CD8-positive, alpha-beta T cell (primary cell): ENCODE measurements at places on chromosomes 7 and 10.

GRCh38 chr10:11294831-11295450, 277.3 kb downstream of the CELF2 start:
- DNase-seq: no peak

DNA sequence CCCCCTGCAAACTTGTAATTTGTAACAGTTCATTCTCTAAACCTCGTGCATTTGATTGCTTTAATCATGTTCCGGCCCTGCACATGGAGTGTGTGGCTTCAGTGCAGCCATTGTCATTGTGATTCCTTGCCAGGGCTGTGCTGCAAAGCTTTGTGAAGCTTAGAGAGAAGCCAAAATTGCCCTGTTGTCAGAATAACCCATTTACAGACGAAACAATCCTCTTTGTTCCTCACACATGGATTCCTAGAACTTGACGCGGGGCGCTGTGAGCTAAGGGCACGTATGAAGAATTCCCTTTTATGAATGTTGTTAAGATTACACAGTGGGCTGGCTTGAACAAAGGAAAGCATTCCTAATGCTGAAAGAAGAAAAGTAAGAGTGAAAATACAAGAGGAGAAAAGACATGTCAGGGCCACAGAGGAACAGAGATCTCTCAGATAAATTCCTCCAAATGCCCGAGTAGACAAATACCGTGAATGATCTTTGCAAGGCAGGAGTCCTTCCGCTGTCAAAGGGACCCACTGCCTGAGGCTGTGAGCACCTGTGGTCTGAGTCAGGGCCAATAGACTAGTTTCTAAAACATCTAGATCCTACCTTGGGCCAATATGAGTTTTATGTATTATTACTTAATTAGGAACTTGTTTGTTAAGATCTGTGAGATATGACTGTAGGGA, 205.4 kb upstream of the C7orf33 start:
- DNase-seq: no peak

DNA sequence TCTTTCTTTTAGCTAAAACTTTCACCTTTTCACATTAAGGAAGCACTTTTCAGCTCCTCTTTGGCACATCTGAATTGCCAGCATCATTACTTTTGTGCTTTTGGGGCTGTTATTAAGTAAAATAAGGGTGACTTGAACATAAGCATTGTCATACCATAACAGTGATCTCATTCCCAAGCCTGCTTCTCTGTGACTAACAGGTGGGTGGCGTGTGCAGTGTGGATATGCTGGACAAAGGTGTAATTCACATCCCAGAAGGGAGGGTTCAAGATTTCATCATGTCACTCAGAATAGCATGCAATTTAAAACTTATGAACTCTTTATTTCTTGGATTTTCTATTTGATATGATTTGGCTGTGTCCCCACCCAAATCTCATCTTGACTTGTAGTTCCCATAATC, 517.4 kb upstream of the MKI67 start:
- no peak for DNase-seq

DNA sequence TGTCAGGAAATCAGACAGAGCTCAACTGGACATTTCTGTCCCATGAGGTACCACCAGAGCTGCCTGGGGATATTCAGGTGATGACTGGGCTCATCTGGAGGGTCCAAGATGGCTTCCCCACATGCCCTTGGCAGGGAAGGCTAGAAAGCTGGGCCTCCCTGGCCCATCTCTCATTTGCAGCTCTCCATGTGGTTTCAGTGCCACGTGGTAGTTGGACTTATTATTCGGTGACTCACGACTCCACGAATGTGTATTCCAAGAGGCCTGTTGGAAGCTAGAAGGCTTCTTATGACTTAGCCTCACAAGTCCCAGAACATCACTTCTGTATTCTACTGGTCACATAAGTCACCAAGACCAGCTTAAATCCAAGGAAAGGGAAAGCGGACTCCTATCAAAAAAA, 22.8 kb downstream of the NSMCE4A start:
- no peak for DNase-seq

DNA sequence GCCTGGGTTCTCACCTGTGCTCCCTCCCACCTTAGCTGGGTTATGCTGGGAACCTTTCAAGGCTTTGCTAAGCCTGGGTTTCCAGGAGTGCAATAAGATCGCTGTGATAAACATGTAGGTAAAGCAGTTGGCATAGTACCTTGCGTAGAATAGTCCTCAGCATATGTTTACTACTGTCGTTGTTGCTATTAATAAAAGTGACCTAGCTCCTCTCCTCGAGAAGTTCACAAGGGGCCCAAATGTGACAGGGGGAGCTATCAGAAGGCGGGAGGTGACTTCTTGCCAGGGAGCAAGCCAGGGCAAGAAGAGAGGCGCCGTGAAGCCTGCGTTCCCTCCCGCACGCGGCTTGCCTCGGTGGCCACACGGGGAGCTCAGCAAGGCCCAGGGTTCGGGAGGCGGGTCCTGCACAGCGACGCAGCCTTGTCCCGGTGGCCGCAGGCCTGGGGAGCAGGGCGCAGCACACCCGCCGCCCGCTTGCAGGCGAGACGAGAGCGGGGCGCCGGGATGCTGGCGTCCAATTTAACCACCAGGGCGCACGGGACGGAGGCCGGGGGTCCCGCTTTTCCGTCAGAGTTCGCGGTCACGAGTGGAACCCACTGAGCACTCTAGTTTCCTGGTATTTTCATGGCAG, 106.2 kb downstream of the SNX10 start:
- no peak for DNase-seq

GRCh38 chr10:21269289-21269688, 256.2 kb downstream of the SKIDA1 start:
- DNase-seq: no peak

DNA sequence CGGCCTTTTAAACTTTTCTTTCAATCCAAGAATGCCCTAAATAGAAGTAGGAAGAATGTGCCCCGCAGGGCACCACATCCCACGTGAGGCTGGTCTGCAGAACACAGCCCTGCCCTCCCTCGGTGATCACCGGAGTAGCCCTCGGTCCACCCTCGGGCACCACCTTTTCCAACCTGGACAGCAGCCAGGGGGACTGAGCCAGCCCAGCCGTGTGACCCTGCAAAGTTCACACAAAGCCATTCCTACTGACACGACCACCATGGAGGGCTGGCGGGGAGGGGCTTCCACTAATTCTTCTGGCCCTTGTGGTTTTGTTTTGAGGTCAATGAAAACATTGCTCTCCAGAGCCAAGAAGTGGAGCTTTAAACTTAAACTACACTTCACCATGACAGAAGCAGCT, 132.2 kb downstream of the TCERG1L start:
- no peak for DNase-seq

- no peak for DNase-seq
Measured at GRCh38 chr7:16493266-16493665, 27.7 kb upstream of the SOSTDC1 start.

DNA sequence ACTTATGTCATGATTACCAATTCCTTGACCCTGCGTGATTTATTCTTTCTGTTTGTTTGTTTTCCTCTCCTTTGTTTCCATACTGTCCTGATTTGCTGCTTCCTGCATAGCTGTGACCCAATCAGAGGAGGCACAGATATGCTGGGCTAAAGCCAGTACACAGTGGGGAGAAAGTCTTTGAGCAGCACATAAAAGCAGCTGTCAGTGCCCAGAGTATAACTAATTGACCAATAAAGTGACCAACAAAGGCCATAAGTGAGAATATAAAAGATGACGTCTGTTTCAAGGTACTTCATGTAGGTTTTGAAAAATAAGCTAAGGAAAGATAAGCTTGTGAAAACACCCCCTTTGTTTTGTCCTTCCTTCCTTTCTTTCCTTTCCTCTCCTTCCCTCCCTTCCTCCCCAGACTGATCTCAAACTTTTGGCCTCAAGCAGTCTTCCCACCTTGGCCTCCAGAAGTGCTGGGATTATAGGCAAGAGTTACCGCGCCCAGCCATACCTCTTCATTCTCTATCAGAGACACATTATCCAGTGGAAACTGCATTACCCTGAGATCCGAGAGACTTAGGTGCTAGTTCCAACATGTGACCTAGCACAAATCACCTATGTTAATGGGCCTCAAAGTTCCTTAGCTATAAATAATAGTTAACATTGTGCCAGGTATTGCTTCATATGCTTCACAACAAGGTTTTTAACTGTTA, 17.0 kb downstream of the BCAP29 start:
- DNase-seq: no peak
